ENCODE measurements at places on chromosomes 5 and 9.

DNA sequence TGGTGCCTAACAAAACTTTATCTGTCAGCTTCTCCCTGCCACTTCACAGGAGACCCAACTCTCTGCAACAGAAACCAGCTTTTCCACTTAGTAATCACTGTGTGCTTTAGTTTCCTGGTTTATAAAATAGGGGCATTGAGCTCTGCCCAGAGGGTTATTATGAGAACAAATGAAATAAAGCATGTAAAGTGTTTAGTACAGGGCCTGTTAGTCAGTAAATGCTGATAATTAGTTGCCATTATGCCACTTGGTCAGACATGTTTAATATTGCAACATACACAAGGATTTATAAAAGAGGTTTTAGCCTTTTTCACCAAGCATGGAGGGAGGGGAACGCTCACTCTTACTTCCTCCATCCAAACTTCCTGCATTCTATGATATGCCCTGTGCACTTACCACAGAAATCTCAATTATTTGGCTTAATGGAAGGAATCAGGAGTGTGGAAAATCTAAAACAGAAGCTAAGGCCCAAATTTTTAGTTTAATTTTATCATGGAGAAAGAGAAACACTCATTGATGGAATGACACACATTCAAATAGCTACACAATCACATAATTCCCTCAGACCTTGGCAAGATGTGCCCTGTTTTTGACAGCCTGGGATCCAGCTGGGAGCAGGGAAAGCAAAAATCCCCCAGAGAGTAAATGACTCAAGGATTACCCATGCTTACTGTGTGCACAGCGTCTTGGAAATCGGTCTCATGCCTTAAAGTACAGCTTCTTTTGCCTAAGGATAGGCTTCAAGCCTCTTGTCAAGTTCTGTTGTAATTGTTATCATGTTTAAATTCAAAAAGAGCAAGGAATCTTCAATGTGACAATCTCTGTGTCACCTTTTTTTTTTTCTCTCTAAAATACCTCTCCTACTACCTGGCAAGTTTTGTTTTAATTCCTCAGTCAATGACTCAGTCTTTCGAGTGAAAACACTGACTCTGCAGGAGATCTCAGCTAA lies 34.0 kb downstream of the ZNF474 start:
- no peak for DNase-seq

DNA sequence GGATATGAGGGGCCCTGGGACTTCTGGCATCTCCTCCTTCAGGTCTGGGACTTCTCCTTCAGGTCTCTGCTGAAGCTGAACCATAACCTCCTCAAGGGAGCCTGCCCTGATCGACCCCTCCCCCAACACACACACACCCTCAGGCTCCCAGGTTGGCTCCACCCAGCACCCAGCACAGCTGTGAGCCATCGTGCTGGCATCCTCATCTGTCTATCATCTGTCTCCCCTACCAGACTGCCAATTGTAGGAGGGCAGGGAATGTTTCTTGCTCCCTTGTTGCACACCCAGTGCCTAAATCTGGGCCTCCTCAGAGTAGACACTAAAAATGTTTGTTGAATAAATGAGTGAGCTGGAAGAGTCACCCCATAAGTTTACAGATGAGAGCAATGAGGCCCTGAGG lies 71.4 kb downstream of the LRSAM1 start:
- DNase-seq: no peak

GRCh38 chr5:6743161-6743560 lies 29.9 kb downstream of the TENT4A start:
- DNase-seq: no peak

DNA sequence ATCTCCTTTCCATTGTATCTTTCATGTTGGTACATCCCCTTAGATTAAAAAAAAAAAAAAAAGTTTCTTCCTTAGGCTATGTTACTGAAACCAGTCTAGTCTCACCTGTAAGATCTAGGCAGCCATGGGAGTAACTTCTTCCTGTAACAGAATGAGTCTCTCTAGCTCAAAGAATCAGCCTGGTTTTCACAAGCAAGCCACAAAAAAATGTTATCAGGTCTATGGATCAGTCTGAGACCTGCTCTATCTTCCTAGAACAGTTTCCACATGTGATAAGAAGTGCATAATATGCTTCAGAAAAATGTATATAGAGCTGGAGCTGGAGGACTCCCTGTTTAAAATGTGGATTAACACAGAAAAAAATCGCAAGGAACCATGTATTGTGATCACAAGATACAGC lies 53.8 kb downstream of the ARRDC3 start:
- DNase-seq: no peak
